ENCODE measurements at places on chromosomes 2 and 18. TPM values are rescaled to one million over a fixed set of nuclear protein-coding genes. Genes with fewer than 3 reads are reported as not detected.

- no peaks in the 10 kb centered on the region for H3K36me3 ChIP-seq
- no peak for DNase-seq
- no peak overlapping the region for H3K4me3 ChIP-seq
These were observed 54.7 kb downstream of the BIN1 start for GRCh38 chr2:127052057-127052770.

GRCh38 chr18:50373561-50374219 lies 1.2 kb upstream of the SKA1 start:
- no peaks in the 10 kb centered on the region for H3K36me3 ChIP-seq
- DNase-seq = no peak
- H3K4me1 ChIP-seq = no peaks in the 10 kb centered on the region
- no peaks in the 10 kb centered on the region for H3K27me3 ChIP-seq

- H3K4me3 ChIP-seq = no peak overlapping the region
- no peaks in the 10 kb centered on the region for H3K4me1 ChIP-seq
- no peak for DNase-seq
- no peaks in the 10 kb centered on the region for H3K36me3 ChIP-seq
- no peak overlapping the region for H3K27ac ChIP-seq
These were observed 27.1 kb upstream of the ICOS start for GRCh38 chr2:203909261-203909967.

DNA sequence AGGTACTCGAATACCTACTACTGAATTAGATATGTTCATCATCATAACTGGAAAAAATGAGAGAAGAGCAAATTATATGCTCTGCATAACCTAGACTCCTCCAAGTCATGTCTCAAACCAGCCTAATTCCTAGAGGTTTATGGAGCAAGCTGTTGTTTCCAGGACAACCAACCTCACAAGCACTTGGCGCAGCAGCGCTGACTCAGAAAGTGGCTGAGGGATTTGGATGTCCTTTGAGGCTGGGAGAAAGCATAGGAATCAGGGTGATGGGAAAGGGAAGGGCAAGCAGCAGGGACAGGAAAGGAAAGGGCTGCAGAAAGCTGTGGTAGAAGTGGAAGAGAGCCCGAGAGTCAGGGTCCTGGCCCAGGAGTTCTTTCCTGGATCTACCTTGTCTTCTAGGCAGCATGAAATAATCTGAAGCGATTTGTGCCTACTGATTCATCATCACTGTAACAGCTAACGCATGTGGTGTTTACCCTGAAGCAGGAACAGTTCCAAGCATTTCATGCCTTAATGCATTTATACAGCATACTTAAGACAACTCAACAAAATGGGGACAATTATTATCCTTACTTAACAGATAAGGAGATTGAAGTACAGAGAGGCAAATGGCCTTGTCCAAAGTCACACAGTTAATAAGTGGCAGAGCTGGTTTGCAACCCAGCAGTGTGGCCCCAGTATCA lies 3.7 kb downstream of the PLEK start:
- H3K27ac ChIP-seq = no peak overlapping the region
- no peaks in the 10 kb centered on the region for H3K36me3 ChIP-seq
- H3K4me1 ChIP-seq = no peaks in the 10 kb centered on the region
- no peak for DNase-seq
- H3K27me3 ChIP-seq = no peaks in the 10 kb centered on the region

The CCDC68 gene
- total RNA-seq = 8.5 TPM

DNA sequence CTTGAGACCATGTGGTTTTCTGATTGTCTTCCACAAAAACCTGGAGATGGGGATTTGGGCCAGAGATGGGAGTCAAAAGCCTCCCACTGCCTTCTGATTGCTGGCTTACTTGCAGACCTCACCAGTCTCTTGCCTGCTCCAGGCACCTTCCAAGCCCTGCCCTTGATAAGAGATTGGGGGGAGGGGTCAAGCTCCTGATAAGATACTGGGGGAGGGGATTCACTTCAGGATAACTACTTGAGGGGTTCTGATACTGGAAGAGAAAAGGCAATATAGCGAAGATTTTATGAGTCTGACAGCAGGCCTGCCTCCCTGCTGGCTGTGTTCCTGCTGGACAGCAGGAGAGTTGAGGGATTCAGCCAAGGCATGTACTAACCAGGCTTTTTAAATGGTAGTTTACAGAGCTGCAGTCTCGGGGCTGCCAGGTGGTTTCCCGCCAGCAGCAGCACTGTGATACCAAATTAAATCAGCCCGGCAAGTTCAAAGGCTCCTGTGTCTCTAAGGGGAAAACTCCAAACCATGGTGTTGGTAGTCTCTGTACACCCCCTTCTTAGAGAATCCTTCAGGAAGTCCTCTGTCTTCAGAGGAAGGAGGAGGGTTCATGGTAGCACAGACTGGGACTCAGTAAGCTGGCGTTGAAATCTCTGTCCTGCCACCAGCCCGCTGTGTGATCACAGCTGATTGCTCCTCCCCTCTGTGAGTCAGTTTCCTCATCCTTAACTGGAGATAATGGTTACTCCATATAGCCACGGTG lies 58.3 kb downstream of the FBXO36 start:
- no peaks in the 10 kb centered on the region for H3K36me3 ChIP-seq
- peak overlapping the region; percentile 28 for H3K27ac ChIP-seq
- no peaks in the 10 kb centered on the region for H3K4me1 ChIP-seq
- no peaks in the 10 kb centered on the region for H3K27me3 ChIP-seq

The IL18R1 gene
- 7.0 TPM for total RNA-seq

GRCh38 chr2:65402780-65403528 lies 29.4 kb downstream of the SPRED2 start:
- H3K27me3 ChIP-seq = no peaks in the 10 kb centered on the region
- no peaks in the 10 kb centered on the region for H3K36me3 ChIP-seq
- DNase-seq = no peak
- H3K4me3 ChIP-seq = no peak overlapping the region

The PGAP1 gene
- 16.1 TPM for total RNA-seq

- H3K36me3 ChIP-seq = no peaks in the 10 kb centered on the region
- no peak overlapping the region for H3K27ac ChIP-seq
- no peaks in the 10 kb centered on the region for H3K4me1 ChIP-seq
- no peaks in the 10 kb centered on the region for H3K27me3 ChIP-seq
- no peak overlapping the region for H3K4me3 ChIP-seq
These were observed 525.4 kb downstream of the KCNJ3 start for GRCh38 chr2:155223781-155224406.

- H3K36me3 ChIP-seq = no peaks in the 10 kb centered on the region
- H3K27ac ChIP-seq = no peak overlapping the region
- H3K4me3 ChIP-seq = no peak overlapping the region
These were observed 87.9 kb upstream of the TTN start for GRCh38 chr2:178895171-178895570.

DNA sequence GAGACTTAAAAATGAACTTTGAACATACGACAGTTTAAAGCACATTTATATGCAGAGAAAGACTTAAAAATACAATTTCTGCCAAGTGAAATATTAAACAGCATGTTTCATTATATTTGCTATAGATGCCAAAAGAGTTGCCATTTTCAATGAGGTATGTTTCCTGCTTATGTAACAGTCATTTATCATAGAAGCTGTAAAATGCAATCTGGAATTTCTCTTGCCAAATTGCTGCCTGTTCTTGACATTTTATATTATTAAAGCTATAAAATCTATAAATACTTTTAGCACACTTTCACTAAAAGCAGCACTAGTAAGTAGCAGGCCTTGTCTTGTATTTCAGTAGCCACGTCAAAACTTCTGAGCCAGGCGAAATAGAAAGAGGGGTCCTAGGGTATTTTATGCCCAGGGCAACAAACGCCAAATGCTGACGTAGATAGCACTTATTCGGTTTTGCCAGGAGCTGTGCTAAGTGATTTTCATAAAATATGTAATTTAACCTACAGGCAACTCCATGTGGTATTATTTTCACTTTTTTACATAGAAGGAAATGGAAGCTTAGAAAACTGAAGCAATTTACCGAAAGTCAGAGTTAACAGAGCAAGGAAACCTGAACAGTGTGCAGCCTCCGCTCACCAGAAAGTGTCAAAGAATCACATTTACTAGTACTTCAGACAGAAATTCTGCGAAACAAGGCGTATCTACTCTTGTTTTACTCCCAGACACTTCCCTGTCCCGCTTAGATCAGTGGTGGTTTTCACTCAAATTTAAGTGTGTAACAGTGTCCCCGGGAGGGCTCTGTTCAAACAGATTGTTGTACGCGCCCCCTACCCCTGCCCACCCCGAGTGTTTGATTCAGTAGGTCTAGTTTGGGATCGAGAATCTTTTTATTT lies 1.2 kb upstream of the CYP20A1 start:
- H3K4me1 ChIP-seq = peaks cover 7% of the 10 kb centered on the region
- DNase-seq = no peak
- H3K27ac ChIP-seq = no peak overlapping the region
- no peaks in the 10 kb centered on the region for H3K27me3 ChIP-seq
- H3K36me3 ChIP-seq = no peaks in the 10 kb centered on the region
- peak overlapping the region; percentile 80 for H3K4me3 ChIP-seq

DNA sequence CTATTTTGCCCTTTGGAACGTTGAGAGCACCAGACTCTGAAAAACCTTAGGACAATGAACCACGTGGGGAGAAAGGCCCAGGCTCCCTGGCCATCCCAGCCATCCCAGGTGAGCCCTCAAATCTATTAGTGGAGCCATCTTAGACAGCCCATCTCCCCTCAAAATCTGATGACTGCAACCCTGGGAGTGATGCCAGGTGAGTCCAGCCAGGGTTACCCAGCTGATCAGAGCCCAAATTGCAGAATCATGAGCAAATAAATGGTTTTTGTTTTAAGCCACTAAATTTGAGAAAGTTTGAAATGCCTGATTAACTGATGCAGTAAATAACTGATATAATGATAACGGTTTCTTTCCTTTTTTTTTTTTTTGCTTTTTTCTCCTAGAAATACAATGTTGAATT lies 242.4 kb downstream of the GCA start:
- no peaks in the 10 kb centered on the region for H3K4me1 ChIP-seq
- no peaks in the 10 kb centered on the region for H3K36me3 ChIP-seq
- H3K27ac ChIP-seq = no peak overlapping the region
- no peak overlapping the region for H3K4me3 ChIP-seq
- DNase-seq = no peak

GRCh38 chr2:231613663-231614558 lies 21.2 kb downstream of the TEX44 start:
- H3K27ac ChIP-seq = peak overlapping the region; percentile 99
- H3K27me3 ChIP-seq = no peaks in the 10 kb centered on the region
- DNase-seq = peak; percentile 89

GRCh38 chr2:78541451-78542267 lies 483.8 kb upstream of the REG3G start:
- no peak overlapping the region for H3K4me3 ChIP-seq
- no peaks in the 10 kb centered on the region for H3K4me1 ChIP-seq
- H3K27ac ChIP-seq = no peak overlapping the region
- H3K36me3 ChIP-seq = no peaks in the 10 kb centered on the region
- no peak for DNase-seq

The HMSD gene
- not detected for total RNA-seq

DNA sequence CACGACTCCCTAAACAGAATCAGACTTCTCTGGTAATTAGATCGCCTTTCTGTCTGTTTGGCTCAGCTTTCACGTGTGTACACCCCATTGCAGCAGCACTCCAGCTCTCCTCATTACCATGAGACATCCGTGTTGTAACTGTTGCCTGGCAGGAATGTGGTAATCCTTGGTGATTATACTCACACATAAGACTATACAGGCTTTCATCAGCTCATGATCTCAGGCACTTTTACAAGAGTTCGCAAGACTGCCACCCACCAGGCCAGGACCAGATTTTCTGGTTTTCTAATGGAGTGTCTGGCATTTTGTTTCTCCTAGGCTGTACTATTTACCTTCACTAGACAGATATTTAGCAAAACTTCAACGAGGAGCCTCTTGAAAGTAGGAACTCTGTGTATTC lies 50.2 kb downstream of the ACVR1 start:
- no peak overlapping the region for H3K4me3 ChIP-seq
- no peaks in the 10 kb centered on the region for H3K27me3 ChIP-seq
- no peaks in the 10 kb centered on the region for H3K36me3 ChIP-seq
- DNase-seq = peak; percentile 74
- no peaks in the 10 kb centered on the region for H3K4me1 ChIP-seq

The ACTR1B gene
- 74.6 TPM for total RNA-seq

DNA sequence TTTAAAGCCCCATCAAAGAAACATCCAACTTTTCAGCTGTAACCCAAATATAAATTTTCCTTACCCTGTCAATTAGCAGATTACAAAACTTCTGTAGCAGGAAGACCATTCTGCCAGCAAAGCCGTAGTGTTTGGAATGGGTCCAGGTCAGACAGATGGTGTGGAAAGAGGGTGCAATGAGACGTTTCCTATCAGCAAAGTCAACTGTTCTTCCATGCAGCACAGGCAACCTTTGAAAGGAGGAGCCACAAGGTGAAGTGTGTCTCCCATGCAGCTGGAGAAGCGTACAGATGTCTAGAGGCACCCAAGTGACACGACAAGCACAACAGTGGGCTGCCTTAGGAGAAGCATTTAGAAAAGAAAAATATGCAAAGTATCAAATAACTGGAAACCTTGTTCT lies 83.7 kb downstream of the SP3 start:
- no peaks in the 10 kb centered on the region for H3K36me3 ChIP-seq
- H3K4me3 ChIP-seq = no peak overlapping the region
- H3K27ac ChIP-seq = no peak overlapping the region
- no peaks in the 10 kb centered on the region for H3K4me1 ChIP-seq
- DNase-seq = no peak

DNA sequence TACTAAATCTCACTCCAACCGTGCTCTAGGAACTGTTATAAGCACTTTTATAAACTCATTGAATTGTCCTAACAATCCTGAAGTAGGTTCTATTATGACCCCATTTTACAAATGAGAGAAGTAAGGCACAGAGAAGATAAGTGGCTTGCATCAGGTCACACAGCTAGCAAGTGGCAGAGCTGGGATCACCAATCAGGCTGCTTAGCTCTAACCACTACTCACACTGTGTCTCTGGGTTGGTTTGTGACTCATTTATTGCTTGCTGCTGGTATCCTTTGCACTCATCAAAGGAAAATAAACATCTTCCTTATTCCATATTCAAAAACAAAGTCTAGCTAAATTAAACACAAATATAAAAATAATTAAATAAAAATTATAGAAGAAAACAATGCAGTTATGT lies 42.5 kb upstream of the IL1R2 start:
- DNase-seq = no peak
- no peaks in the 10 kb centered on the region for H3K36me3 ChIP-seq
- H3K4me3 ChIP-seq = no peak overlapping the region

The TMEM178A gene
- total RNA-seq = 3.6 TPM

- peaks cover 5% of the 10 kb centered on the region for H3K4me1 ChIP-seq
- H3K36me3 ChIP-seq = no peaks in the 10 kb centered on the region
- DNase-seq = no peak
- peak overlapping the region; percentile 72 for H3K27ac ChIP-seq
These were observed 31.2 kb downstream of the NGEF start for GRCh38 chr2:232981767-232982360.

GRCh38 chr2:216287251-216287650 lies 85.0 kb downstream of the MARCHF4 start:
- H3K4me1 ChIP-seq = no peaks in the 10 kb centered on the region
- DNase-seq = no peak
- no peak overlapping the region for H3K27ac ChIP-seq
- H3K27me3 ChIP-seq = no peaks in the 10 kb centered on the region
- no peak overlapping the region for H3K4me3 ChIP-seq

- H3K4me1 ChIP-seq = no peaks in the 10 kb centered on the region
- DNase-seq = no peak
- H3K36me3 ChIP-seq = peaks cover 9% of the 10 kb centered on the region
- no peak overlapping the region for H3K27ac ChIP-seq
- H3K4me3 ChIP-seq = no peak overlapping the region
These were observed 70.0 kb downstream of the ACSL3 start for GRCh38 chr2:222930862-222931261.

The UGT1A4 gene
- total RNA-seq = not detected

- no peak overlapping the region for H3K27ac ChIP-seq
- H3K4me3 ChIP-seq = no peak overlapping the region
- no peaks in the 10 kb centered on the region for H3K27me3 ChIP-seq
- H3K36me3 ChIP-seq = no peaks in the 10 kb centered on the region
These were observed 228.6 kb downstream of the SETBP1 start for GRCh38 chr18:44909191-44909719.
